ENCODE measurements at places on chromosomes 16 and 17.

- DNase-seq: no peak
Observed at GRCh38 chr17:33580215-33580614, 287.1 kb upstream of the ASIC2 start.

- DNase-seq: no peak
Observed at GRCh38 chr16:71407731-71408130, 34.1 kb downstream of the TLE7 start.

GRCh38 chr17:44608727-44609435 lies 47.4 kb upstream of the MEIOC start:
- no peak for DNase-seq

DNA sequence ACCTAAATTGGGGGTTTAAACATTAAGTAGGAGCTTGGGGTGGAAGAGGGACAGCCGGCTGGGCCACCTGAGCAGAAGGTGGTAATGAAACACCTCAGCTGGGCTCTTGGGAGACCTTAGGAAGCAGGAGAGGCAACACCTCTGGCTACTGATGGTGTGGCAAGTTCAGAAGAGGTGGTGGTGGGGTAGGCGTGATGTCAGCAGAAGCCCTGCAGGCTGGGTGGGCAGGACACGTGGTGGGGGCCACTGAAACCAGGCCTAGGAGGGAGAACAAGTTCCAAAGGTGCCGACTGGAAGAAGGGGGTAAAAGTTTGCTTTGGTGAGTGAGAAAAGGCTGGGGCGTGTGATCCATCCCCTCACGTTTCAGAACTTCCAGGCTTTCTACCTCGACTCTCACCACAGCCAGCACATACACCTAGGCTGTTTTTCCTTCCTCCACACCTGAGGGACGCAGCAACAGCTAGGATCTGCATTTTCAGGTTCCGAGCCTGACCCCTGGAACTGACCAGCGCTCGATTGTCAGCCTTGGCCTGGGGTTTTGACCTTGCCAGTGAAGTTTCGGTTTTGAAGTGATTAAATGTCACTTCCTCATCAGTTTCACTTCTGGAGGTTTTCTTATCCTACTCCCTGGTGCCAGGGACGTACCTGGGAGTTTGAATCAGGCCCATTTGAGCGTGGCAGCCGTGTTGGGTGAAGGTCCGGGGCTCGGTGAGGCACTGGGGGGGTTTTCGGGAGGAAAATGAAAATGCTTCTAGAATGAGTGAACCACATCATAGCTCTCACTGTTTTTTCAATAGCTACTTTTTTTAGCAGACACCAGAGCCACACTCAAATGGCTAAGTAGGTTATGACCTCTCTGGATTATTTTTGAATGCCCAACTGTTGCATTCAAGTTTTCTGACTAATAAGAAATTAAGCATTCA lies 10.0 kb downstream of the SNN start:
- peak; percentile 23 for DNase-seq

DNA sequence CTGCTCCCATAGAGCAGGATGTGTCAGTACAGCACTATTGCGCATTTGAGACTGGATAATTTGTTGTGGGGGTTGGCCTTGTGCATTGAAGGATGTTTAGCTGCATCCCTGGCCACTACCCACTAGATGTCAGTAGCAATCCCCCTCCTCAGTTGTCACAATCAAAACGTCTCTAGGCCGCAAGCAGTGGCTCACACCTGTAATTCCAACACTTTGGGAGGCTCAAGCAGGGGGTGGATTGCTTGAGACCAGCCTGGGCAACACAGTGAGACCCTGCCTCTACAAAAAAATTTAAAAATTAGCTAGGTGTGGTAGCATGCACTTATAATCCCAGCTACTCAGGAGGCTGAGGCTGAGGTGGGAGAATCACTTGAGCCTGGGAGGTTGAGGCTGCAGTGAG lies 48.4 kb downstream of the CENPV start:
- DNase-seq: no peak

- peak; percentile 35 for DNase-seq
Observed at GRCh38 chr16:76653390-76654026, 376.3 kb downstream of the CNTNAP4 start.

GRCh38 chr17:40059729-40060475 lies 2.9 kb upstream of the THRA start:
- no peak for DNase-seq

GRCh38 chr17:62084585-62084984 lies 19.5 kb upstream of the MED13 start:
- no peak for DNase-seq

DNA sequence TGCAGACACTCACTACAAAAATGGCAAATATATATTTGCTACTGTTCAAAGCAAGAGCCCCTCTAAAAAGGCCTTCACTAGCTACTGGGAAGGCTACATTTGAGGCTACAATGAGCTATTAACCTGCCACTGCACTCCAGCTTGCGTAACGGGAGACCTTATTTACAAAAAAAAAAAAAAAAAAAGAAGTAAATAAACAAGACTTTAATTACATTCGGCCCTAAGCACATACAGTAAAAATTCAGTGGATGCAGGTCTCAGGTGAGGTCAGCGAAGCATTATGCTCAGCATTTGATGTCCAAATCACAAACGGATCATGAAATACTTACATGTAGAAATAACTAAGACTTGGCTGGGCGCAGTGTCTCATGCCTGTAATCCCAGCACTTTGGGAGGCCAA lies 26.7 kb upstream of the LCMT1 start:
- no peak for DNase-seq

DNA sequence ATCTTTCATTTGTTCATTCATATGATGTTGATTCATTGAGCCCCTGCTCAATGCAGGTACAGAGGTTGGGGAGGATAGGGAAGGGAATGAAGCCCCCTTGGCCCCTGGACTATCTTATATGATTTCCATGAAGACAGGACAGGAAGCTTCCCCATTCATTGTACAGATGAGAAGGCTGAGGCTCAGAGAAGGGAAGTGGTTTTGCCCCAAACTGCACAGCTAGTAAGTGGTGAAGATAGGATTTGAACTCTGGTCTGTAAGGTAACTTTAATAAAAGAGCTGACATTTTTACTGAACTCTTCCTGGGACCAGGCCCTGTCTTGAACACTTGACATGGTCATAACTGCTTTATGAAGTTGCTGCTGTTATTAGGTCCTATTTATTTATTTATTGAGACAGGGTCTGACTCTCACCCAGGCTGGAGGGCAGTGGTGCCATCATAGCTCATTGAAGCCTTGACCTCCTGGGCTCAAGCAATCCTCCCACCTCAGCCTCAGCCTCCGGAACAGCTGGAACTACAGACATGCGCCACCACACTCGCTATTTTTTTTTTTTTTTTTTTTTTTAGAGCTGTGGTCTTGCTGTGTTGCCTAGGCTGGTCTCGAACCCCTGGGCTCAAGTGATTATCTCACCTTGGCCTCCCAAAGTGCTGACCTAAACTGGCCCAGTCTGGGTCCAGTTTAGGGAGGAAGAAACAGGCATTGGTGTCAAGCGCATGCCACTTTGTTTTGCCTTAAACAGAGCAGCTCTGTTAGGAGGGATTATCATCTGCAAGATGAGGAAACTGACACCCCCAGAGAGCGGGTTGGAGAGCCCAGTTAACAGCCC lies 5.0 kb downstream of the CTF1 start:
- DNase-seq: no peak

DNA sequence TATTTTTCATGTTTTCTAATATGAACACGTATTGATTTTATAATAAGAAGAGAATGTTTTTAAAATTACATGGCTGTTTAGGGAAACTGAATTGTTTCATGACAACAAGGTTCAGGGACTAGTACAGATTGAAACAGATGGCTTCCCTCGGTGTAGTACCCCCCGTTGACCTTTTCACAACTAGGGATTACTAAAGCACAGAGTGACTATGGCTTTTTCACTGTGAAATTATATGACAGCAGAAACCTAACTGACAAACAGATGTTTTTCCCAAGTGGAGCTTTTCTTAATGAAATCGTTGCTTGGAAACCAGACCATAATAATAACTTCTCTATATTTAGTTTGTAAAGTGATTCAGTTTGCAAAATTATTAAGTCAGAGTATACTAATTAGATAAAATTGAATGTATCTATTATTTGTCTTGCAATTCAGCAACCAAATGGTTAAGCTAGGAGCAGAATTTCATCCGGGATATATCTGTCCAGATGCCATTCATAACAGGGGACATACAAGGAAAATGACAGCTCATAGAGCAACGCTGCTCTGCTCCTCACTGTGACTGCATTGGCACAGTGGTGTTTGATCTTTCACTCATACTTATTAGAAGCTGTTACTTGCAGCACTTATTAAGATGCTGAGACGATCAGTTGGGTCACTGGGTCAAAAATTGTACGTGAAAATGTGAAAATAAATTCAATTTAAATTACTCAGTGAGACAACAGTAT lies 111.7 kb downstream of the TANGO6 start:
- no peak for DNase-seq

- no peak for DNase-seq
Observed at GRCh38 chr17:53907435-53907834, 84.7 kb downstream of the KIF2B start.

DNA sequence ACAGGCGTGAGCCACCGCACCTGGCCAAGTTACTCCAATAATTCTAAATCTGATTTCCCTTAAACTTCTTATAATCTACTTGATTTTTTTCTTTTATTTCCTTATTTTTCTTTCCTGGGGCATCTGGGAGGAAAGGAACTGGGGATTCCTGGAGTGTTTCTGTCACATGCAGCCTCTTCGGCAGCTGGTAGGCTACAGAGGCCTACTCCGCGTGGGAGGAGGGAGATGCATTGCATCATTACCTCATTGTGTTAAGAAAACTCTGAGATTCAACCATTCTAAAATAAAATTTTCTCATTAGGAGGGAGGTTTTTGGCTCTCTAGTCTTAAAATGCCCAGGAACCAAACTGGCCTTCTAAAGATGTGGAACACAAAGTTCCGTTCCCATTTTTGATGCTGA lies 64.0 kb downstream of the SOX9 start:
- no peak for DNase-seq

DNA sequence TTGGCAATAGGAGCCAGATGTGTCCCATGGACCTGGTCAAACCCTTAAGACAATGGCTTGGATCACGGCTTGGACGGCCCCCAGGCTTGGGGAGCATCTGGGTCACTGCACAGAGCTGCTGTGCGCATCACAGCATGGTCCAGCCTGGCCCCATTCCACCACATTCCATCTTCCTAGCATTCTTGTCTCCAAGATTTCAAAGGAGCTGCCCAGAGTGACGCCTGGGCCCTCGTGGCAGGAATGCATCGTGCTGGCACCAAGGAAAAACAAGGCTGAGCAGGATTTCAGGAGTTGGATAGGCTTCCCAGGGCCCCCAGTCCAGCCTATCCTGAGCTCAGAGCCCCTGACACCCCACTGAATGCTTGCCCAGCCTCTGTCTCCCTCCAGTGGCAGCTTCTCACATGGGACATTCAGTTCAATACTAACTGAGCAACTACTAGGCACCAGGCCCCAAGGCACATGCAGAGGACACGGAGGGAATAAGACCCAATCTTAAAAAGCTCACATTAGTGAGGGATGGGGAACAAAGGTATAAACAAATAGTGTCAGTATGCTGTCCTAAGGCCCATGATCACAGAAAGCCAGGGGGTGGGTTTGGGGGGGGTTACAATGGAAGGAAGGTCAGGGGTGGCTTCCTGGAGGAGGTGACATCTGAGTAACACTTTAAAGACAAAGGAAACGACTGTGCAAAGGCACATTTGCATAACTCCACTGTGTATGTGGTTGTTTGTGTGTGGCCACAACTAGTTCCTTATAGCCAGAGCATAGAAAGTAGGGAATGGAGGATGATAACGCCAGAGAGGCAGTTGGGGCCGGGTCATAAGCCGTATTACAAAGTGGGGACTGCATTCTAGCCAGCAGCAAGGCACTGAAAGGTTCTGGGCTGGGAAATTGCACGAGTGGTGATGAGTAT lies 34.1 kb downstream of the TK2 start:
- DNase-seq: peak; percentile 84

DNA sequence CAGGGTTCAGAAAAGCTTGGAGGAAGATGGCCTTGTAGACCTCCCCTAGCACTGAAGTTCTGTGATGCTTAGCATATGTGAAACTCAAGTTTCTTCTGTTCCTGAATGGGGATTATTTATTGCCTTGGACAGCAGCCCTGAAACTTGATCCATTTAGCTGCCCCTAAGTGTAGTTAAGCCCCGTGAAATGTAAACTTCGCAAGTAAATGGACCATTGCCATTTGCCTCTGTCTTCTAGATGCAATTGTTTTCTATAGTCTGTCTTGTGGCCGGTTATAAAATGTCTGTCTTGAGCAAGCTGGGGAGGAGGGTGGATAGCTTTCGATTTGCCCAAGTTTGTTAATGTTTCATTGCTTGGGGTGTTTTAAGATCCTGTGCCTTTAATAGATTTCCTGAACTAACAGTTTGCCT lies 261.8 kb downstream of the CDH13 start:
- no peak for DNase-seq

DNA sequence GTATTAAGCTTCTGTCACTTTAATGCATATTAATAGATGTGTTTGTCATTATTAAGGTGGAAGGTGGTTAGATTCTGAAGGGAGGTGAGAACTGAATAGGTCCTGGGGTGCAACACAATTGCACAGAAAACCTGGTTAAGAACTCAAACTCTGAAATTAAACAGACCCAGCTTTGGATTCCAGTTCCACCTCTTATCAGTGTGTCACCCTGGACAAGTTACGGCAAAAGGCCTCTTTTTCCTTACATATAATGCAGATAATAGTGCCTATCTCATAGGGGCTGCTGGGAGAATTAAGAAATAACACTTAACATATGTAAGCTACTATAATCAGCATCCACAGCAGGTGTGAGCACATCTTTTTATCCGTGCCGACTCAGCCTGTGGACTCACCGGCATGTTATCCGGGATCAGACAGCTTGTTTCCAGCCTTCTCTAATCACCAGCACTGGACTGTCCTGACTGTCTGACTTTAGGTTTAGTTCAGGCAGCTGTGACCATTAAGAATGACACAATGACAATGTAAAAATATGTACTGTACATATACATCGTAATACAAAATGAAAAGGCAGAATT lies 31.4 kb downstream of the TEX2 start:
- no peak for DNase-seq

Measured in kidney glomerular epithelial cell (primary cell).